PC-9 (cell line): ENCODE measurements at places on chromosomes 7 and 10. TPM values are rescaled to one million over a fixed set of nuclear protein-coding genes. Genes with fewer than 3 reads are reported as not detected.

Gene FBXL13
- 10.4 and 19.4 TPM in 2 replicates for total RNA-seq

DNA sequence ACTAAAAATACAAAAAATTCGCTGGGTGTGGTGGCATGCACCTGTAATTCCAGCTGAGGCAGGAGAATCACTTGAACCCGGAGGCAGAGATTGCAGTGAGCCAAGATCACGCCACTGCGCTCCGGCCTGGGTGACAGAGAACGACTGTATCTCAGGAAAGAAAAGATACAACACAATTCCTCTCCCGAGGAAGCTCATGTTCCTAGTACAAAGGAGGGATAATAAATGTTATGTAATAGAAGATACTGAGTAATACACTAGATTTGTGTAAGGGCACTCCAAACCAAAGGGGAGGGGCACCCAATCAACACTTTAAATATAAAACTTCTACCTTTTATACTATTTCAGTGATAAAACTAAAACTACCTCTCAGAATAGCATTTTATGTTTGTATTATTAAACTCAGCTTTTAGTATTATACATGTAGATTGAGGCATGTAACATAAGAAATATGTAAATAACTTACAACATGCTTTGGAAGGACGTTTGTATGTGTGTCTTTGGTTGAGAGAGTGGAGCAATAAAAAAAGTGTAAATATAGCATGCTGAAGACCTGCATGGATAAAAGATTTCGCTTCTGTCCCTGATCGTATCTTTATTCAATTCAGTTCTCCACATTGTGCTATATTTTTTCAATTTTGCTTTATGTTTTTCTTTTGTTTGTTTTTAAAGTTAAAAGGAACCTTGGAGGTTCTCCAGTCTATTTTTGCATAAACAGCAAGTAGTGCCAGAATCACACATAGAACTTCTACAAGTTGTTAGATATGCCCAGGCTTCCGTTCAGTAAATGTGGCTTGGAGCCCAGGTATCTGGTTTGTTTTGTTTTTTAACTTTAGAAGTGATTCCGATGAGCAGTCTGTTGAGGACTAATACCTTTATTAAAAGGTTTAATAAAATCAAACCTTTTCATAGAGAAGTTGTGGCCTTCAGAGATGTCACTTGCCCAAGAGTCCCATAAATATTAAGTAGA lies 71.9 kb downstream of the WAC start:
- DNase-seq, result no peak

DNA sequence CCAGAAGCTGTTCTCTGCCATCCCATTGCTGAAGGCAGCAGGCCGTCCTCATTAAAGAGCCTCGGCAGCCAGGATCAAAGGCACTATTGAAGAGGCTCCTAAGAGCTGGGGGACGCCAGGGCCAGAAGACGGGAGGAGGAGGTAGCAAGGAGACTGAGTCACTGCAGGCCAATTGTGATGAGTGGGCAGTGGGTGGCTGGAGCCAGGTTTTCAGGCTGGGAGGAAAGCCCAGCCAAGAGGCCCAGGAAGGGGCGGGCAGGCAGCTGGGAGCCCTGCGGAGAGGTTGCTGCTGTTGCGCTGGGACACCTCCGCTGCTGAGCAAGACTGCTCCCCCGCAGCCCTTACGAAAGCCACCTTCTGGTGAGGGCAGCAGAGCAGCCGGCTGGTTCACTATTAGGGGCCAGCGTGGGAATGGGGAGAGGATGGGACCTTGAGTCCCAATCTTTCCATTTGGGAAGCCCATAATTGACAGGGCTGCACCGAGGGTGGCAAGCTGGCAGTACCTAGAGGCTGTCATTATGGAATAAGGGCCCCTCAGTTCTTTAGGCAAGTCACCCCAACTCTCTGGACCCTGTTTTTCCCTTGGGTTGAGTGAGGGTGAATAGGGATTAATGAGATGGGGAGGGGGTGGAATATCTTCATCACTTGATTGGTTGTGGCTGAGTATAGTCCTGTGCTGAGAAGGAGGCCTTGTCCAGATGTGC lies 48.4 kb downstream of the UNC5B start:
- DNase-seq, result no peak

DNA sequence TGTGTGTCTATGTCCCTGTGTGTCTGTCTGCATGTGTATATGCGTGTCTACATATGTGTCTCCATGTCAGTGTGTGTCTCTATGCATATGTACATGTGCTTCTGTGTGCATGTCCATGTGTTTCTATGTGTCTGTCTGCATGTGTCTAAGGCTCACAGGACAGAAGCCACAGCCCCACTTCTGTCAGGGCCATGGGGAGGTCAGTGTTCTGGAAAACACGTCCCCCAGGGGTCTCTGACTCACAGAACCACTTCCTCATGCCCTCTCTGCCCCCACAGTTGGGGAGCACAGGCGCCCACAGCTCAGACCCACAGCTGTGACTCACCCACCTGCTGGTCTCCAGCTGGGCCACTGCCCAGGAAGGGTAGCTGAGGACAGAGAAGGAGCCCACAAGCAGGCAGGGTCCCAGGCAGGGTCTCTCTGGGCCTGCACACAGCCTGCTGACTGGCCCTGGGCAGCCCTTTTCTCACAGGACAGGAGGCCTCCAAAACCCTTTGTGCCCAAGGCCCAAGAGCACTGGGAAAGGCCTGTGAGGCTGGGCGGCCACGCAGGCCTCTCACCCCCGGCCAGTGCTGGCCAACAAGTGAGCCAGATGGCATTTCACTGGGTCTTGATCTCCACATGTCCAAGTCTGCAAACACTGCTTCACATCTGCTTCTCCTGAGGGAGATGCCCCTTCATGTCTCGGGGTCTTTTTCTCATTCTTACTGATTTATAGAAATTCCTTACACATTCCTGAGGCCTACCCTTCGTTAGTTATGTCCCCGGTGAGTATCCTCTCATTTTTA lies 102.9 kb upstream of the FAM20C start:
- peak; percentile 88 for DNase-seq

Gene VWC2
- total RNA-seq, result not detected in 2 replicates

Gene SPACDR
- 1.4 and 4.2 TPM in 2 replicates for total RNA-seq

DNA sequence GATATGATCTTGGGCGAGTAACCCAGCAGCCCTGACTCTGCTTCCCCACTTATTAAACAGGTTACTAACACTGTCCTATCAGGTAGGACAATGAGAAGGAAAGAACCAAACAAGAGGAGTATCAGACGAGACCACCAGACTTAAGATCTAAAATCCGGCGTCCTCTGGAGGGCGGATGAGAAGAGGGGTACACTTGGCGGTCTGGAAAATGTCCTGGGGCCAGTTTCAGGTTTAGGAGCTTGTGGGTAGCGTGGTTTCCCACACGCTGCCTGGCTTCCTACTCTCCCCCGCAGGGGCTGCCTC lies 635 bp downstream of the ZNF32 start:
- no peak for DNase-seq

GRCh38 chr7:38105874-38106483 lies 72.1 kb upstream of the STARD3NL start:
- peak; percentile 40 for DNase-seq

- DNase-seq, result no peak
Measured at GRCh38 chr7:133009426-133010252, 72.3 kb downstream of the CHCHD3 start.

- DNase-seq, result no peak
Measured at GRCh38 chr7:5231811-5232484, 41.9 kb downstream of the WIPI2 start.

- no peak for DNase-seq
Measured at GRCh38 chr7:115816318-115816974, 214.1 kb downstream of the TFEC start.

GRCh38 chr10:123665491-123666286 lies 466 bp upstream of the GPR26 start:
- no peak for DNase-seq

Gene MKX
- not detected in 2 replicates for total RNA-seq

DNA sequence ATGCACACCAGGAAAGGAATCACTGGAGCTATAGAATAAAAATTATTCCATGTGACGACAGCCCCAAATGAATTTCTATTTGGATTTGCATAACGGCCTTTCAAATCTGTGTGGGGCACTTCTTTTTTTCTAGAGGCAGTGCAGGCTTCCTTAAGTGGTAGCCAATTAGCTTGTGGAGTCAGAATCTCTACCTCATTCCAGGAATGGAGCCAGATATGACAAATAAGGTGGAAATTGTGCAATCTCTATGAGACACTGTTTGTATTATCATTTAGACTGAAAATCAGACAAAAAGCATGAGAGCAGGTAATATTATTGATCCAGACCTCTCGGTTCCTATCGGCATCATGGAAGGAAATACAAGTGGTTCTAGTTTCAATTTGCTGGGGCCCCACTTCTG lies 78.7 kb downstream of the BEND7 start:
- peak; percentile 49 for DNase-seq

DNA sequence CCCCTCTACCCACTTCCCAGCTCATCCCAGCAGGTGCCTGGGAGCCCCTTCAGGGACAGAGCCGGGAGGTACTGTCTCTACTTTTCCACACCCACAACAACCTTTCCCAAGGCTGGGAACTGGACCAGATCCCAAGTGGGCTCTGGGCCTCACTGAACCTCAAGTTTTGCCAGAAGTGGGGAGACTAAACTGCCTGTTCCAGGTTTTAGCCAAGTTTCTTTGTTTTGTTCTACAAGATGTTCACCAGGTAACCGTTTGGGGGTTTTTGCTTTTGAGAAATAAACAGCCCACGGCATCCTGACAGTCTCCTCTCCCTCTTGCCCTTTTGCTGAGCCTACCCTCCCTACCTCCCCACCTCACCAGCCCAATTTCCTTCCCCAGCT lies 10.6 kb upstream of the EMX2 start:
- no peak for DNase-seq

DNA sequence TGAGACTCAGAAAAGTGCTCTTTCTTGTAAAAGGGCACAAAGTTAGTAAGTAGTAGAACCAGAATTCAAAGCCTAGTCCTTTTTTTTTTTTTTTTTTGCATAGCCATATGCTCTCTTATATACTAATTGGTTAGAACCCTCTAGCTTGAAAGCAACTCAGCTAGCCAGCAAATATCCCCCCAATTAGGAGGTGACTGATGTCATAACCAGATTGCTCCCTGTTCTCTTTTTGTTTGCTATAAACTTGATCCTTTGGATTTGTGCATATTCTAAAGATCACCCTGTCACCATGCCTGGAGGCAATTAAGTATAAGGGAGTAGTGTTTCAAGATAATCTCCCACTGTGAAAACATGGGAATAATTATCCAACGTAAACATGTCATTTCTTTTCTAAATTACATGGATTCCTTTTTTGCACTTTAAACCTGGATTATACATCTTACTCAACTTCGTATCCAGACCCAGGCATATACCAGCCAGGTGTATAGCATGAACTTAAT lies 963.4 kb downstream of the CNTNAP2 start:
- DNase-seq, result no peak

DNA sequence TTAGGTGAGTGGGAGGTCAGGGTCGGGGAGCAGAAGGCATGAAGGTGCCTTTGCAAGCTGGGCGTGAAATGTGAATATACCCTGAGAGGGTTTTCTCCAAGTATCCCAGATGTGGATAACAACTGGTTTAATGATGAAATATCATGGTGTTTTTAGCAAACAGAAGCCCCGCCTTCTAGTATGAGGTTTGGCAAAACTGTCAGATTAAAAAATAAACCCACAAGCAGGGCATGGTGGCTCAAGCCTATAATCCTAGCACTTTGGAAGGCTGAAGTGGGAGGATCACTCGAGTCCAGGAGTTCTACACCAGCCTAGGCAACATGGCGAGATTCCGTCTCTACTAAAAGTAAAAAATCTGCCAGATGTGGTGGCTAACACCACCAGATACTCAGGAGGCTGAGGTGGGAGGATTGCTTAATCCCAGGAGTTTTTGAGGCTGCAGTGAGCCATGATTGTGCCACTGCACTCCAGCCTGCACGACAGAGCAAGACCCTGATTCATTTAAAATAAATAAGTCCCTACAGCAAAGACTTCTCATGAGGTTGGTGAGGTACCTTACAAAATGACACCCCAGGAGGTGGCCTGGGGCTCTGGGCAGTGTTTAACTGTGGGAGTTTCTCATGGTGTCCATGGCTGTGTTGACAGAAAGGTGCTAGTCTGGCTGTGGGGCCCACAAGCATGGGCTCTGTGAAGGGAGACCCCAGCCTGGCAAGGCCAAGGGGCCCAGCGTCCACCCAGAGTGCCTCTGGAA lies 6.7 kb upstream of the PWWP2B start:
- DNase-seq, result no peak

GRCh38 chr7:132541656-132542055 lies 34.6 kb downstream of the PLXNA4 start:
- DNase-seq, result no peak

GRCh38 chr10:48187713-48188485 lies 86.6 kb downstream of the FRMPD2 start:
- DNase-seq, result no peak

Gene HOXA7
- not detected in 2 replicates for total RNA-seq

Gene ZCWPW1
- 7.4 TPM in 2 replicates for total RNA-seq
